Ascending aorta (tissue), 2 donors: ENCODE measurements at places on chromosomes 2 and 18. TPM values are rescaled to one million over a fixed set of nuclear protein-coding genes. Genes with fewer than 3 reads are reported as not detected.

GRCh38 chr2:45992021-45992740, 305.0 kb upstream of the EPAS1 start:
- no peaks in the 10 kb centered on the region for H3K27me3 ChIP-seq
- H3K27ac ChIP-seq: peak overlapping the region; percentile 74
- peak overlapping the region; percentile 37 for H3K4me3 ChIP-seq
- H3K4me1 ChIP-seq: peaks cover 3% of the 10 kb centered on the region

GRCh38 chr2:131046028-131046917, 47.0 kb downstream of the FAM168B start:
- no peak overlapping the region for H3K27ac ChIP-seq

DNA sequence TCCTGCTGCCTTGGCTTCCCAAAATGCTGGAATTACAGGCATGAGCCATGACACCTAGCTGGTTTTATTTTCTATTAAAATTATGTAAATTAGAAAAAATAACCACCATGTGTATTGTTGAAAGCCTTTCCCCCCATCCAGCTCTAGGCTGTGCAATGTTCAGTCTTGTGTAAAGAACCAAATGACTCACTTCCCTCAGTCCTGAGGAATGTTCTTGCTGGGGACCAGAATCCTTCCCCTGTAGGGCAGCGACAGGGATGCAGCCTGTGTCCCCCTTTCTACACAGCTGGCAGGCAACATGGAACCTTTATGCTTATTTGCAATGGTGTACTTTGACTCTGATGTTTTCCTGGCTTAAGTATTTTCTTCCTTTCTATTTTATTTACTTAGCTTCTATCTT, 29.4 kb downstream of the AOX1 start:
- no peaks in the 10 kb centered on the region for H3K4me1 ChIP-seq
- no peak overlapping the region for H3K27ac ChIP-seq
- no peaks in the 10 kb centered on the region for H3K36me3 ChIP-seq
- no peak overlapping the region for H3K4me3 ChIP-seq
- no peak for DNase-seq
- H3K27me3 ChIP-seq: no peaks in the 10 kb centered on the region

- no peak overlapping the region for H3K27ac ChIP-seq
- DNase-seq: no peak
- no peaks in the 10 kb centered on the region for H3K4me1 ChIP-seq
These were observed 337.8 kb downstream of the AGPS start for GRCh38 chr2:177730363-177730762.

DNA sequence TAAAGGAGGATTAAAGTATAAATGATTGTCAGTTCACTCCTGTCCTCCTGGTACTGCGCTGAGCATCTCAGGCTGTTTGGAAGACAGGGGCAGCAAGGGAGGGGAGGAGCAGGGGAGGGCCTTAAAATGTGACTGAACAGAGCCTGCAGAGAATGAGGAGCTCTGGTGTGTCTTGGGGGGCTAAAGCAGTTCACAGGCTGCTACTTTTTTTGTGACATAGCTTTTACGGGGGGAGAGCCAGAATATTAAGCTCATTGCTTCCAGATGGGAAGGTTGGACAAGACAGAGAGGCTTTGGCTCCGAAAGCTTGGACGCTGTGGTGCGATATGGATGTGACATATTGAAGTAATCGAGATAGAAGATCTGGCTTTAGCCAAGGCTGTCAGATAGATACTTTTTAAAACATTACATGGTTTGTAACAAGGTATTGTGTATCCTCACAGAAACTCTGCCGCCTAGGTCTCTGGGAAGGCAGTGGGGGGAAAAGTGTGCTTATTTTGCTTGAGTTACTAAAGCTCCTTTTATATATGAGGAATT, 40.5 kb downstream of the RDH14 start:
- no peaks in the 10 kb centered on the region for H3K36me3 ChIP-seq
- no peaks in the 10 kb centered on the region for H3K27me3 ChIP-seq
- no peak overlapping the region for H3K4me3 ChIP-seq
- peak overlapping the region; percentile 53 for H3K27ac ChIP-seq
- no peak for DNase-seq

DNA sequence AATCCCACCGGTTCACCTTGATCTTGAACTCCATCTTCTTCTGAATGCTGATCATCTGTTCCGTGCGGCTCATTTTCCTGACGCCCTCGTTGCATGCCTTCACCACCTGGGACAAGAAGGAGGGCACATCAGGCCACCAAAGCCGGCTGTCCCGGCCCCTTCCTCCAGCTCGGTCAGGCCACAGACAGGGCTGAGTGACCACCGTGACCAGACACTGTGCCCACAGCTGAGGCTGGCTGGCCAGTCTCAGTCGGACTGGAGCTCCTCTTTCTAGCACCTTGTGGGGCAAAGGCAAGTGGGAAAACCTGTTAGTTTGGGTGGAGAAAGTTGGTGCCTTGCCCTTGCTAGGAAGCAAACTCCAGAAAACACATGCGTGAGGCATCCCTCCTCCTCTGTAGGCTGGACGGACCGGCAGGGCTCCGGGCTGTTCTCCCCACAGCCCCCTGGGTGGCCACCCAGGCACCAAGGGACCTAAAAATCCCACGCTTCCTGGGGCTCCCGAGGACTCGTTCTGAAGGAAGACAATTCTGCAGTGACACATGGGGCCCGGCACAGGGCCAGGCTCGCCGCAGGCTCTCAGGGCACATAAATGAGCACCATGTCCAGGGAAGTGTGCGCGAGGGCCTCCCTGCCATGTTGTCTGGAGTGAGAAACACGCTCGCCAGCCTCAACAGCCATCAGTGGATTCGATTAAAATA, 15.3 kb downstream of the SNORC start:
- DNase-seq: no peak
- no peaks in the 10 kb centered on the region for H3K27me3 ChIP-seq
- no peak overlapping the region for H3K27ac ChIP-seq
- no peak overlapping the region for H3K4me3 ChIP-seq
- H3K36me3 ChIP-seq: no peaks in the 10 kb centered on the region

DNA sequence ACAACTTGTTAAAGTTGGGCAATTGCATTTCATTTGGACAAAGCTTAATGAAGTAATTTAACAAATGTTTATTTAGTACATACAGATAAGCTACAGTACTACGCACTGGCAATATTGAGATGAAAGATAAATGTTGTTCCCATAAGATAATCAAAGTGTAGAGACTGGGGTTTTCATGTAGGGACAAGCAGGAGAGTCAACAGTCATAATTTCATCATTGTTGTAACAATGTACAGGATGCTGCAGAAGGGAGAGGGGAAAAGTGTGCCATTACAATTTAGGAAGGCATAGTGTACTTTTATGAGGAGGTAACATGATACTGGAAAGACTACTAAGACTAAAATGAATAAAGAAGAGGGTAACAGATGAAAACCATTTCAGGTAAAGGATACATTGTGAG, 441.6 kb downstream of the ERBB4 start:
- H3K4me1 ChIP-seq: no peaks in the 10 kb centered on the region
- no peak overlapping the region for H3K27ac ChIP-seq
- no peaks in the 10 kb centered on the region for H3K36me3 ChIP-seq
- no peak for DNase-seq
- H3K27me3 ChIP-seq: no peaks in the 10 kb centered on the region

DNA sequence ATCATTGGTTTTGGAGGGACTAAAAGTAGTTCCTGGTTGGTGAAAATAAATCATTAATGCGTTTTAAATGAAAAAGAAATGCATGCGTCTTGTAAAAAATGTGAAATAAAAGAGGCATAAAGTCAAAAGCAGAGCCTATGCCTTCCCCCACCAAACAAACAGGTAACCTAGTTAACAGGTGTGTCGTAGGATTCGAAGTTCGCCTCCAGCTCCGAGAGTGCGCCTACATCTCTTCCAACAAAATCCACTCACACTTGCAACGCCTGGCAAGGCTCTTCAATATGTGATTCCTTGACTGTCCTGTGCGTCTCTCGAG, 677 bp upstream of the SMAD4 start:
- H3K27me3 ChIP-seq: no peaks in the 10 kb centered on the region
- H3K4me3 ChIP-seq: peak overlapping the region; percentile 91
- peaks cover 3% of the 10 kb centered on the region for H3K4me1 ChIP-seq
- H3K27ac ChIP-seq: peak overlapping the region; percentile 99
- H3K36me3 ChIP-seq: no peaks in the 10 kb centered on the region

GRCh38 chr18:72846736-72847533, 20.9 kb downstream of the NETO1 start:
- H3K4me3 ChIP-seq: no peak overlapping the region
- no peaks in the 10 kb centered on the region for H3K27me3 ChIP-seq
- no peaks in the 10 kb centered on the region for H3K4me1 ChIP-seq

- no peaks in the 10 kb centered on the region for H3K27me3 ChIP-seq
- H3K36me3 ChIP-seq: no peaks in the 10 kb centered on the region
- H3K4me1 ChIP-seq: no peaks in the 10 kb centered on the region
- H3K27ac ChIP-seq: no peak overlapping the region
- DNase-seq: no peak
These were observed 148.6 kb upstream of the KCNJ3 start for GRCh38 chr2:154549869-154550268.

- H3K4me1 ChIP-seq: no peaks in the 10 kb centered on the region
- no peak for DNase-seq
- H3K4me3 ChIP-seq: no peak overlapping the region
- no peaks in the 10 kb centered on the region for H3K36me3 ChIP-seq
- no peak overlapping the region for H3K27ac ChIP-seq
These were observed 478.7 kb upstream of the POU3F3 start for GRCh38 chr2:104375206-104375605.

GRCh38 chr2:71548646-71549425, 95.5 kb downstream of the DYSF start:
- H3K27me3 ChIP-seq: no peaks in the 10 kb centered on the region
- no peak overlapping the region for H3K27ac ChIP-seq

DNA sequence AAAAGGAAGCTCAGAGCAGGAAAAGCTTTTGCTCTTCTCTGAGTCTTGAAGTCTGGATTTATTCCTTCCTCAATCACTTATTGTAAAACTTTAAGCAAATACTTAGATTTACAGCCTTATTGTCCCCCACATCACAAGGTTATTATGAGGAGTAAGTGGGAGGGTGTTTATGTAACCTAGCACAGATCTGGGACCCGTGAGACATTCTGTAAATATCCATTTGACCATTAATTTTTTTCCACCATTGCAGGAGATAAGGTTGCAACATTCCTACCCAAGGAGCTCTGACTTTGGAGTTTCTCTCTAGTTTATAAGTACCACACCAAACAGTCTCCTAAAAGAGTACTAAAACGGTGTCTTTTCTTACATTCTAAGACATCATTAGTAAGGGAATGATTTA, 52.1 kb upstream of the CTIF start:
- no peak overlapping the region for H3K4me3 ChIP-seq
- DNase-seq: no peak
- no peaks in the 10 kb centered on the region for H3K27me3 ChIP-seq
- no peaks in the 10 kb centered on the region for H3K36me3 ChIP-seq
- H3K4me1 ChIP-seq: peaks cover 3% of the 10 kb centered on the region
- H3K27ac ChIP-seq: peak overlapping the region; percentile 60

GRCh38 chr2:131094463-131095281, 1.4 kb upstream of the FAM168B start:
- H3K4me3 ChIP-seq: peak overlapping the region; percentile 88
- H3K27me3 ChIP-seq: no peaks in the 10 kb centered on the region
- H3K27ac ChIP-seq: no peak overlapping the region
- DNase-seq: no peak
- H3K4me1 ChIP-seq: peaks cover 15% of the 10 kb centered on the region

- no peaks in the 10 kb centered on the region for H3K27me3 ChIP-seq
- no peak for DNase-seq
- H3K4me1 ChIP-seq: no peaks in the 10 kb centered on the region
- H3K36me3 ChIP-seq: no peaks in the 10 kb centered on the region
These were observed 541.3 kb upstream of the SOX11 start for GRCh38 chr2:5150871-5151270.

GRCh38 chr2:148944536-148944935, 69.5 kb downstream of the KIF5C start:
- H3K27ac ChIP-seq: no peak overlapping the region
- H3K4me3 ChIP-seq: no peak overlapping the region
- no peak for DNase-seq

- DNase-seq: no peak
- no peaks in the 10 kb centered on the region for H3K36me3 ChIP-seq
- H3K4me1 ChIP-seq: no peaks in the 10 kb centered on the region
- H3K4me3 ChIP-seq: no peak overlapping the region
These were observed 233.7 kb downstream of the CCDC102B start for GRCh38 chr18:69031571-69031970.

GRCh38 chr18:53701697-53702096, 522.8 kb downstream of the MBD2 start:
- no peaks in the 10 kb centered on the region for H3K36me3 ChIP-seq
- no peaks in the 10 kb centered on the region for H3K27me3 ChIP-seq
- DNase-seq: no peak
- no peaks in the 10 kb centered on the region for H3K4me1 ChIP-seq

- no peak for DNase-seq
- no peaks in the 10 kb centered on the region for H3K4me1 ChIP-seq
These were observed 826.8 kb downstream of the TRIB2 start for GRCh38 chr2:13543550-13543949.

GRCh38 chr2:168404764-168405163, 51.3 kb upstream of the CERS6 start:
- no peak overlapping the region for H3K27ac ChIP-seq
- no peak for DNase-seq
- H3K27me3 ChIP-seq: no peaks in the 10 kb centered on the region
- H3K36me3 ChIP-seq: no peaks in the 10 kb centered on the region
- no peak overlapping the region for H3K4me3 ChIP-seq

GRCh38 chr2:10909050-10909995, 2.4 kb upstream of the KCNF1 start:
- no peak overlapping the region for H3K27ac ChIP-seq
- no peak for DNase-seq
- H3K36me3 ChIP-seq: no peaks in the 10 kb centered on the region
- H3K27me3 ChIP-seq: no peaks in the 10 kb centered on the region
- no peak overlapping the region for H3K4me3 ChIP-seq

DNA sequence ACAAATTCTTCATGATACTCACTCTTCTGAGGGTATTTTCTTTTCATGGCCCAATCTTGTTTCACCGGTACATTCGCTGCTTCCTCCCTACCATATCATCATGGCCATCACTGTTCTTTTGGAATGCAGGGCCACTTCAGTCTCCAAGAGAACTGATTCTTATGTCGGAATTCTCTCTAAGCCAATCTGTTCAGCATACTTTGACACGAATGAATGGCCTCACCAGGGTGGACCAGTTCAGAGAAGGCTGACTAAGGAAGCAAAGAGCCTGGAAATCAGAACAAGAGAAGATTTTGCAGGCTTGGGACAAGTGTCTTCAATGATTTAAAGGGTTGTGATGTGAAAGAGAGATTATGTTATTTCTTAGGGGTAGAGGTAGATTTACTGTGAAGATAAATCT, 5.0 kb upstream of the EPB41L5 start:
- H3K4me1 ChIP-seq: no peaks in the 10 kb centered on the region
- no peaks in the 10 kb centered on the region for H3K36me3 ChIP-seq

GRCh38 chr2:25161055-25161781, 7.2 kb downstream of the POMC start:
- no peak for DNase-seq
- H3K36me3 ChIP-seq: no peaks in the 10 kb centered on the region
- no peaks in the 10 kb centered on the region for H3K4me1 ChIP-seq
- H3K27me3 ChIP-seq: no peaks in the 10 kb centered on the region
- no peak overlapping the region for H3K27ac ChIP-seq

STPG4 gene
- total RNA-seq: not detected

IL1B gene
- total RNA-seq: not detected

CD28 gene
- total RNA-seq: 4.0 TPM

APCDD1 gene
- 77.0 TPM for total RNA-seq

UGT1A10 gene
- total RNA-seq: not detected

AQP12B gene
- total RNA-seq: not detected

LHCGR gene
- total RNA-seq: not detected

SLC19A3 gene
- total RNA-seq: 16.5 TPM

PIKFYVE gene
- total RNA-seq: 12.0 TPM

CHN1 gene
- total RNA-seq: 7.8 TPM

DLGAP1 gene
- total RNA-seq: 2.0 TPM

EFHD1 gene
- total RNA-seq: 142 TPM

IL1R2 gene
- total RNA-seq: 25.4 TPM
